ENCODE measurements at places on chromosomes 11 and 22.

- no peak for DNase-seq
Observed at GRCh38 chr11:94793002-94793401, 24.8 kb downstream of the AMOTL1 start.

GRCh38 chr11:68414496-68415221 lies 45.9 kb upstream of the PPP6R3 start:
- DNase-seq = no peak

- DNase-seq = no peak
Observed at GRCh38 chr11:122404571-122404970, 251.0 kb upstream of the UBASH3B start.

DNA sequence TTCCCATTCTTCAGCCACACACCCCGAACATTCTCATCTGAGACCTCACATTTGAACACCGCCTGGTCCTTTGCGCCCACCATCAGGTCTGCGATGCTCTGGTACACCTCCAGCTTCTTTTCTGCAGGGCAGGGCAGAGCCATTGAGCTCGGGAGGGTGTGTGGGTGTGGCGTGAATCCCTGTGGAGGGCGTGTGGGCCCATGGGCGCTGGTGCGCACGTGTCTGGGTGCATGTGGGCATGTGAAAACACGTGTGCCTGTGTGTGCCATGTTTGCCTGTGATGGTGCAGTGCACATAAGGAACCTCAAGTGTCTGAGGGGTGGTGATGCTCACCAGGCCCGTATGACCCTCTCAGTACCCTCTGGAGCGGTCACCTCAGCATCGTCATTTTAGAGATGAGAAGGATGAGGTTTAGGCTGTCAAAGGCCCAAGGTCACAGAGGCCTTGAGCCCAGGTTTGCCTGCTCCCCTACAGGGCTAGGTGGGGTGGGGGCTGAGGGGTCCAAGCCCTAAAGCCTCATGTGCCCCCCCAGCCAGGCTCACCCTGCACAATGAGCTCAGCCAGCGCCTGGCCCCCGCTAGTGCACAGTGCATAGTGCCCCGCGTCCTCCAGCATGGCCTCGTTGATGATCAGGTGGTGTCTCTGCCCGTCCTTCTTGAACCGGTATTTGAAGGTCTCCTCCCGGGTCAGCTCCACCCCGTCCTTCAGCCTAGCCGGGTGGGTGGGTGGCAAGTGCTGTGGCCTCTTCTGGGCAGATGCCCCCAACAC lies 10.3 kb downstream of the MYBPC3 start:
- DNase-seq = no peak

- DNase-seq = no peak
Observed at GRCh38 chr22:19527861-19528417, 3.7 kb upstream of the CLDN5 start.

- no peak for DNase-seq
Observed at GRCh38 chr11:11731311-11732083, 109.7 kb upstream of the GALNT18 start.

DNA sequence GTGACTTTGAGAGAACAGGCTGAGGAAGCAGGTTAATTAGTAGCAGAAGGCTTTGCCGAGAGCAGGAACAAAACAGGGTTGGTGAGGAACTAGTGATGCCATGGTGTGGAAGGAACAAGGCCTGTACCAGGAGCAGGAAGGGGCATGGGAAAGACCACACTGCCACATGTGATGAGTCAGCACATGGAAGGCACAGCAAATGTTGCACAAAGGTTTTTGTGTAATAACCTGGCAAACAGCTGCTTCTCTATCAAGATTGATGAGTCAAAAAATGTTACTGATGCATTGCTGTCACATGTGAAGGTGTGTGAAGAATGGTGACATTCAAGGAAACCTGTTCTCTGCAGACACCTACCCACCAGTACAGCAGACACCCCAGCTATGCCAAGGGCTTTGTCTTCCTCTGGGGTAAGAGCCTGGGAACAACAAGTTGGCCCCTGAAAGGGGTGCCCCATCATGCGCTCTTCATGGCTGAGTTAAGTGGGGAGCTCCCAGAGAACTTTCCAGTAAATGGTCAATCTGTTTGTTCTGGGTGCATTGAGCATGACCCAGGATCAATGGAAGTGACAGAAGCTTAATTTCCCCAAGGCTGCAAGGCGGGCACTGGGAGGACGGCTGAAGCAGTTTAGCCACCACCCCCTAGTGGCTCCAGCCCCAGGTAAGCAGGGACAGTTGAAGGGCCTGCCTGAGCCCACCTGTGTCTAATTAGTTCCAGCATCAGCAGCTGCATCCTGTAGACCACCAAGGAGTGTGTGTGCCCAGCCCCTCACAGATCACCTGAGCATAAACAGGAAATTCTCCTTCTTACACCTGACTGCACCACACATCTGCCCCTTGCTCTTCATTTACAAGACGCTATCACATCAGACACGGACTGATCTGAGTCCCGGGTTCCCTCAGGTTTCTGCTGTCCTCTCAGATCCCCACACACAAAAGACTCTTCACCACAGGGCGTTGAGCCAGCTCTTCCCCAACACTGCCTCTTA lies 47.6 kb downstream of the GGTLC2 start:
- DNase-seq = no peak

DNA sequence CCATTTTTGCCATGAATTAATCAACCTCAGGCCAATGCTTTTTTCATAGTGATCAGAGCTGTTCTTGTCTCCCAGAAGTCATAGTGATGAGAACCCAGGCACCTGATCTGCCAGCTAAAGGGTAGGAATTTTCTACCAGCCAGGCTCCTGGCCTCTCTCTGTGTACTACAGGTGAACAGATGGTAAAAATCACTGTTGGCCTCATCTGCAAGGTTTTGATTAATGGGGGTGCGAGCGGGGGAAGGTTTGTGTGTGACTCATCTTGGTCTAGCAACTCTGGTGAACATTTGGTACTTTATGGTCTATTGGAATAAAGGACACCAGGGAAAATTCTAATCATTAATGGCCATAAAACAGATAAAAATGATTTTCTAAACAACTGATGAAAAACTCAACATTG lies 14.4 kb upstream of the APOL4 start:
- no peak for DNase-seq

DNA sequence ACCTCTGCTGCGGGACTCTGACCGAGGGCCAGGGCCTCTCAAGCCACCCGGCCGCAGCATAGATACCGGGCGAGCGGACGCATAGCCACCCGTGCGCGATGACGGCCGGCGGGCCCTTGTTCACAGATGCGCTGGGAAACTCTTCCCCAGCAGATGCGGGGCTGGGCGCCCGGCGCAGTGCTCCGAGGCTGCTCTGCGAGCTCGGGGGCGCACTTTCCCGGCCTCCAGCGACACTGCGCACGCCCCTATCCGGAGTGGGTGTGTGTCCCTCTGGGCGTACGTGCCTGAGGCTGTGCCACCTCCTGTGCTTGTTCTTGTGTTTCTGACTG lies 104.7 kb upstream of the E2F8 start:
- peak; percentile 40 for DNase-seq

All from right cardiac atrium (tissue), 5 donors.